SK-N-SH treated with all-trans-retinoic acid at 6 μM for 48 hours (cell line): ENCODE measurements at places on chromosomes 6 and 20.

DNA sequence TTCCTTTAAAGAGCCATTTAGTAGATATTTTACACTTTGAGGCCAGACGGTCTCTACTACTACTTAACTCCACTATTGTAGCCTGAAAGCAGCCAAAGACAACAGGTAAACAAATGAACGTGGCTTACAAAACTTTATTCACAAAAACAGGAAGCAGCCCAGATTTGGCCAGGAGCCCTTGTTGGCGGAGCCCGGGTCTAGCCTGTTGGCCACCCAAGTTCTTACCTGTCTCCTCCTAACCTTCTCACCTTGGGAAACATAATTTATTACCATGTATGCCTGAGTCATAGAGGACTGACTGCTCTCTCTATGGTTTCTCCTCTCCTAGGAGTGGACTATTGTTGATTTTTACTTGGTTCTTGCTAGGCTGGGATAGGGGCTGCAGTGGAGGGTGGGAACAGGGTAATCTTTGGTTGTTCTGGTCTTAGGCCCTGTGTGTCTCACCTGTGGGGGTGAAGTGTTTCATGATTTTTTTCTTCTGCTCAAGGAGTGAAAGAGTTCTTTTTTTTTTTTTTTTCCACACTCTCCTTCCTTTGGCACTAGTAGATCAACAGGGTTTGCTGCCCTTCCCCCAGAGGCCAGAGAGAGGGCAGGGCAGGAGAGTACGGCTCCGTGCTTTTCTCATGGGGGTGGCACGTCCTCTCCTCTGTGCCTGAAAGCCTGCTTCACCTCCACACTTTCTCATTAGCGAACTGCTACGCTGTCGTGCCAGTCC is 90.0 kb downstream of the RPP40 start:
- no peak for ATAC-seq

DNA sequence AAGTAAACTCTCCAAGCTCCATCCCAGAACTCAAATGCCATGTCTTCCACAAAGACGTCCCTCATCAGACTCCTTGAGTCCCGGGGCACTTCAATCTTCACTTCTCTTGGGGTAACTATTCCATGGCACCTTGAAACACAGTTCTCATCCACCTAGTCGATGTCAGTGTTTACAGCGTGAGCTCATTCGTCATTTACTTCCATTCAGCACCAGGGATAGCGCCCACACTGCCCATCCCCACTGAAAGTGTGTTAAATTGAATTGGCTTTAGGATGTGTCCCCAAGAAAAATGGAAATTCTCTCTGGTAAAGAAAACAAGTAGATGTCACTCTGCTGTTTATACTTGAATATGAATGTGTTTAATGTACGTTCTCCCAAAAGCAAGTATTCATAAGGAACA is 31.3 kb downstream of the KCNK15 start:
- no peak for ATAC-seq

- ATAC-seq: no peak
Observed at GRCh38 chr20:21315138-21315537, 12.0 kb downstream of the XRN2 start.

DNA sequence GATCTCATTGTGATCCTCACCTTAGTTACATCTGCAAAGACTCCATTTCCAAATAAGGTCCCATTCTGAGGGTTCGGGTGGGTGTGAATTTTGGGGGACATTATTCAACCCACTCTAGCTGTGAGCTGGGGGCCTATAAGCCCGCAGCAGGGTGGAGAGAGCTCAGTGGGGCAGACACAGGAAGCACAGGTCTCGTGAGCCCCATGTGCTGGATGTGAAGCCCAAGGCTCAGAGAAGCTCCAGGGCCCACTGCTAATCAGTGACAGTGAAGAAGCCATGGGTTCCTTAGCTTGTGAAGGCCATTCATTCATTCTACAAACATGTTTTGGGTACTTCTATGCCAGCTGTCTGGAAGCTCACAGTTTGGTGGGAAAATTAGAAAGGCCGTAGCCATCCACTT is 47.5 kb downstream of the CHMP4B start:
- ATAC-seq: no peak

GRCh38 chr20:3784216-3784853 is 2.2 kb downstream of the CENPB start:
- ATAC-seq: no peak

- peak; percentile 86 for ATAC-seq
Observed at GRCh38 chr20:4014031-4014474, 1.3 kb downstream of the RNF24 start.

- no peak for ATAC-seq
Observed at GRCh38 chr20:42338294-42339201, 720.4 kb upstream of the CHD6 start.

DNA sequence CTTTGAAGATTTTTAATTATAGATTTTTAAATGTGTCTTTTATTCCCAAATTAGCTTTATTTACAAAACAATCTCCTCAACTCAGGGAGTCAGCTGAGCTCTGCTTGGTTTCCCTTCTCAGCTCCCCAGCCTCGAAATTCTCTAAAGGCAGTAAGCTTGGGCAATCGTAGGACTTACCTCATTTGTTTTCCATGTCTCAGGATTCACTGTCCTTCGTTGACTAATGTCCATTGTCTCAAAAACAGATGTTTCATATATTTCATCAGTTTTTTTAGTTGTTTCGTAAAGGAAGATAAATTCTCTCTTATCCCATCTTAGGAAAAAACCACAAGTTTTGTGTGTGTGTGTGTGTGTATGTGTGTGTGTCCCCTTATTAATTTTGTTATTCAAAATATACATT is 102.2 kb upstream of the ADGRF1 start:
- no peak for ATAC-seq

DNA sequence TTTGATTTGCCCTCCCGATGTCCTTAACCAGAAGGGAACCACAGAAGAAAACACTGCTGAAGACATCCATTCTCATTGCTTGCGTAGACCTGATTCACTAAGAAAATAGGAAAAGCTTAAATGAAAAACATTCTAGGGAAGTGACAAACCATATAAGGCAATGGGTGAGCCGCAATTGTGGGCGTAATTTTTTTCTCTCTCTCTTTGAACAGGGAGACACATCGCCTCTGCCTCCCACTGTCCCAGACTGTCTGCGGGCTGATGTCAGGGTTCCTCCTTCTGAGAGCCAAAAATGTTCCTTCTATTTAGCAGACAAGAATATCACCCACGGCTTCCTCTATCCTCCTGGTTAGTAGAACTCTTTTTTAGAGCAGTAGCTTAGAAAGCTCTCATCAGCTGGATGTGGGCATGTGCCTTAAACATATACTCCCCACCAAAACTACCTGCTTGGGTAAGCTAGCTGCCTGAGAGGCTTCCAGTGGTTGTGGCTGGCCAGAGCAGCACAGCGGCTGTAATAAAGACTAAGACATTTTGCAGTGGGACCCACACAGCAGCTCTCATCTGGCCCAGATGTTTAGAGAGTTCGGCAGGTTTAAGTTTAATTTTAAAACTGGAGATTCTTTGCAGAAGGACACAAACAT is 22.7 kb upstream of the CTAGE9 start:
- ATAC-seq: no peak

GRCh38 chr6:109714166-109714565 is 23.1 kb downstream of the FIG4 start:
- peak; percentile 62 for ATAC-seq

- ATAC-seq: no peak
Observed at GRCh38 chr6:93447874-93448273, 28.5 kb upstream of the EPHA7 start.

- no peak; the same call in 2 of the 3 replicates for ATAC-seq
Observed at GRCh38 chr6:99013661-99014060, 65.9 kb upstream of the FBXL4 start.

GRCh38 chr6:13689511-13690256 is 22.0 kb downstream of the RANBP9 start:
- ATAC-seq: no peak

GRCh38 chr6:8382434-8382833 is 52.9 kb downstream of the SLC35B3 start:
- ATAC-seq: no peak

DNA sequence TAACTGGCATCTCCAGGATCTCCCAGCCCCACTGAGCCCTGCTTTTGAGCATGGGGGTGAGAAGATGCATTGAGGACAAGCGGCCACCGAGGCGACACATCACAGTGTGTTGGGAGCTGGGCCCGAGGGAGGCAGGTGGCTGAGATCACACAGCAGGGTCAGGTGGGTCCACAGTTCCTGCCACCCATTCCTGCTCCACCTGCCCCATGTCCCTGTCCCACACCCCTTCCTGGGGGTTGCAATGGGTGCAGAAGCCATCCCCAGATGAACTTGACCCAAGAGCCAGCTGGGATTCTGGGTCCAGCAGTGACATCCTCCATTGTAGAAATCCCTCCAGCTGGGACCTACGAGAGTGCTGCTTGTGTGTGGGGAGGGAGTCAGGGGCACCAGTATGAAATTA is 1.0 kb downstream of the TGM2 start:
- no peak for ATAC-seq

- no peak for ATAC-seq
Observed at GRCh38 chr6:2737885-2738284, 12.8 kb downstream of the MYLK4 start.

DNA sequence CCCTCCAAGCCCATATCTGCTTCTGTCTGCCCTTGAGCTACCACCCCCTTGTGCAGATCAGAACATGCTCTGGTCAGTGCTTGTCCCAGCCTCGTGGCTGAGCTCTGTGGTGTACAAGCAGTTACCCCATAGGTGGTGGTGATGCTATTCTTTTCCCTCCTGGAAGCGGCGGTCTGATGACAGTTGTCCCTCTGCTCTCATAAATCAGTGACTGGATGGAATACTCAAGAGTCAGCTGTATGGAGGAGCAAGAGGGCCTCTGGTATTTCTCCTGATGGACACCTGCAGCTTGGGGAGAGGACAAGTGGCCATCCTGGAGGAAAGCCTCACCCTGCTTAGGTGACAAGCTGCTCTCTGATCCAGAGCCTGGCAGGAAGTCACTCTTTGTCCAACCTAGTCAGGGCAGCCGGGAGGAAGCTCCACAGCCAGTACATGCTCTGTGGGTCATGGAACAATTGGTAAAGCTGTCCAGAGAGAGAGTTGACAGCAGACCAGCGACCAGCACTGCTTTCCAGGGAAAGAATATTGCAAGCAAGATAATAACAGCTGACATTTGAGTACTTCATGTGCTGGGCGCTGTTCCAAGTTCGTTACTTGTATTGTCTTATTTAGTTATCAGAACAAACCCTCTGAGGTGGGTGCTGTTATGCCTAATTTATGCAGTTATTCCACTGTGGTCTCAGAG is 47.1 kb downstream of the SCAND1 start:
- ATAC-seq: no peak

DNA sequence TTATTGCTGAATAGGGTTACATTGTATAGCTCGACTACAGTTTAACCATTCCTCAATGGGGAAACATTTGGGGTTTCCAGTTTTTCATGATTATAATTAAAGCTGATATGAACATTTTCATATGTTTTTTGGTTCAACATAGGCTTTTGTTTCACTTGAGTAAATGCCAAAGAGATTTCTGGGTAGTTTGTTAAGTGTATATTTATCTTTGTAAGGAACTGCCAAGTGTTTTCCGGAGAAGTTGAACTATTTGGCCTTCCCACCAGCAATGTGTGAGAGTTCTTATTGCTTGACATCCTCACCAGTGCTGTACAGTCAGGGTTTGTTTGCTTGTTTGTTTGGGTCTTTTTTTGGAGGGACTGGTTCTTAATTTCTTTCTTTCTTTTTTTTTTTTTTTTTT is 83.7 kb upstream of the RALY start:
- no peak for ATAC-seq

DNA sequence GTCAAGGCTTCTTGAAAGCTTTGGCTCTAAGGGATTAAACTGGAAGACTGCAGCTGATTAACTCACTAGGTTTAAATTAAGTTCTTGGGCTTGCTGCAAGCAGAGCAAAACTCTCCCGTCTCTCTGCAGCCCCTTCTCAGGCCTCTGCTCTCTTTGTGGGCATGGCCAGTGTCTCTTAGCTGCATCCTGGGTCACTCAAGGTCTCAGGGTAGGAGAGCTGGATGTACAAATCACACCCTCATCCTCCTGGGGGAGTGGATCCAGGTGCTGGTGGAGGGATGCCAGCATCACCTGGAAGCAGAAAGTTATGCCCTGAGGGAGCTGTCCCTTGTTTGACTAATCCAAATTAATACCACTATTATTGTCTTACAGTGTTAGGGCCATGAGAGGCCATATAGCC is 35.8 kb downstream of the GCM1 start:
- ATAC-seq: no peak

- no peak for ATAC-seq
Observed at GRCh38 chr20:42634156-42634555, 555.5 kb downstream of the PTPRT start.

GRCh38 chr6:13573669-13574110 is 711 bp upstream of the SIRT5 start:
- ATAC-seq: no peak

DNA sequence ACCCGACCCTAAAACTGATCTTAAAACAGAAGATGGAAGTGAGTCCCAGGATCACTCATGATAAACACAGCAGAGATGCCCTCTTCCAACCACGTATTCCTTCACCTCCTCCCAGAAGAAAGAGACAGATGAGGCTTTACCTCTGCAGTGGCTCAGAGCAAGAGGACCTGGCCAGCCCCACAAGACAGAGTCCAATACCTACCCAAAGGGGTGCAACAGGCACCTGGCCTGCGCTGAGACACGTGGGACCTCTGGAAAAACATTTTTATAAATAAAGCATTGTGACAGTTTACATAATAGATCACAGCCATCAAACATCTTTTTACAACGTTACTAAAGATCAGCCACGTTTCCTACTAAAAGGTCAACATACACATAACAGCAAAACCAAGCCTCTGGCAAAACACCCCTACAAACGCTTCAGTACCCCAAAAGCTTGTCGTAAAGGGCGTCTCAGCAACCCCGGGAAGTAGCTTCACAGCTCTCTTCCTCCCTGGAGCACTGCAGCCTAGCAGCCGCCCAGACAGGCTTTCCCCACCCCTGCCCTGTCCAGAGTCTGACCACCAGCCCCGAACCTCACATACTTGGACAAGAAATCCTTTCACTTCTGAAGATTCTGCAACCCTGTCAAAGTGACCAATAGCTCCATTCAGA is 2.9 kb downstream of the TAF4 start:
- ATAC-seq: no peak

- ATAC-seq: no peak
Observed at GRCh38 chr20:61185841-61186601, 66.0 kb upstream of the CDH4 start.

GRCh38 chr20:19714579-19714840 is 43.5 kb upstream of the RIN2 start:
- ATAC-seq: no peak

DNA sequence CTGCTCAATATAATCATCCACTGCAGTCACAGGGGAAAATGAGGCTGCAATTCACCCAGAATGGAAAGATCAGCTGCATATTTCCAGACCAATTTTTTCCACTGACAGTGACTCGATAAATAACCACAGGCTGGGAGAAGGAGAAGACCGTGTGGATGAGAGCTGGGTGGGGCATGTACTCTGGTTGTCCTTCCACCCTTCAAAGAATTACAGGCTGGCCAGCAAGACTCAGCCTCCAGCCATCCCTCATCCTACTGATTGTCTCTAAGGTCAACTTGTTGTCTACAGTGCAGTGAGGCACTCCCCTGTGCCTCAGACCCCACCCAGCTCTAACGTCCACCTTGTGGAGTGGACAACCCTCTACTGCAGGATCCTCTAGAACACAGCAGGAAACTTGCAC is 14.5 kb upstream of the MAS1 start:
- no peak for ATAC-seq

GRCh38 chr6:157754351-157754750 is 68.7 kb upstream of the SNX9 start:
- no peak for ATAC-seq
